Left kidney (tissue), 8 donors: ENCODE measurements at places on chromosomes 16 and 17. TPM values are rescaled to one million over a fixed set of nuclear protein-coding genes. Genes with fewer than 3 reads are reported as not detected.
A peak's percentile ranks its signal among the peaks of the same experiment; 100 is the strongest.

TEDC2 gene
- 11.4 TPM for polyA plus RNA-seq

- DNase-seq: no peak
These were observed 41.1 kb downstream of the MYO18A start for GRCh38 chr17:29138971-29139691.

- no peak for DNase-seq
These were observed 120.4 kb upstream of the IRX6 start for GRCh38 chr16:55203570-55203969.

GRCh38 chr16:986411-986810 lies 4.8 kb downstream of the SOX8 start:
- DNase-seq: no peak

ZKSCAN2 gene
- polyA plus RNA-seq: 14.6 TPM

GRCh38 chr16:12901204-12901596 lies 198 bp upstream of the SHISA9 start:
- peak; percentile 49 for DNase-seq

NOXO1 gene
- polyA plus RNA-seq: 0.78 TPM

DNA sequence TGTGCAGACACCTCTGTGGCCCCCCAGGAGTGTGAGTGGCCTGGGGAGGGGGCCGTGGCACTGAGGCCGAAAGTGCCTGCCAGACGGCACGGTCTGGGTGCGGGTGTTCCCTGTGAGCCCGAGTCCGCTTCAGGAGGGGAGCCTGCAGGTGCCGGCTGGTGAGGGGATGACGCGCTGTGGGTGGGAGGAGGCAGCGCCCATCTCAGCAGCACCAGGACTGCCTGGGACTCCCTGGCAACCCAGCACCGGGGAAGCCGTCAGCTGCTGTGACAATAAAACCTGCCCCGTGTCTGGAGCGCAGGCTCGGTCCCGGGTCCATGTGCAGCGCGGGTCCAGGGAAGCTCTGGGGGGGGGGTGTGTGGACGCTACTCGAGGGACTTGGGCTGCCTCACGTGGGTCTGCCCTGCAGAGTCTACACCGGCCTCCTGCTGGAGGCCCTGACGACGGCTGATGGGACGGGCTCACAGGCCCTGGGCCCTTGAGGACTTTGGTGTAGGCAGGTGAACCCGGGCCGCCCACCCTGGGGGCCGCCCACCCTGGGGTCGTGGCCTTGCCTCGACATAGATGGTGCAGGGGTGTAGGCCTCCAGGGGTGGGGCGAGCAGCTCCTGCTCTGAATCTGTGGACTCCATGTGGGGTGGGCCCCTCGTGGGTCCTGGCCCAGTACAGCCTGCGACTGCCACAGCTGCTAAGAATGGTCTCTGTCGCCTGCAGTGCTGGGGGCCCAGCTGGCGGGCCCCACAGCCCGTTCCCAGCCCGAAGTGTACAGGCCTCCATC lies 5.9 kb upstream of the RAB40C start:
- no peak for DNase-seq

DNA sequence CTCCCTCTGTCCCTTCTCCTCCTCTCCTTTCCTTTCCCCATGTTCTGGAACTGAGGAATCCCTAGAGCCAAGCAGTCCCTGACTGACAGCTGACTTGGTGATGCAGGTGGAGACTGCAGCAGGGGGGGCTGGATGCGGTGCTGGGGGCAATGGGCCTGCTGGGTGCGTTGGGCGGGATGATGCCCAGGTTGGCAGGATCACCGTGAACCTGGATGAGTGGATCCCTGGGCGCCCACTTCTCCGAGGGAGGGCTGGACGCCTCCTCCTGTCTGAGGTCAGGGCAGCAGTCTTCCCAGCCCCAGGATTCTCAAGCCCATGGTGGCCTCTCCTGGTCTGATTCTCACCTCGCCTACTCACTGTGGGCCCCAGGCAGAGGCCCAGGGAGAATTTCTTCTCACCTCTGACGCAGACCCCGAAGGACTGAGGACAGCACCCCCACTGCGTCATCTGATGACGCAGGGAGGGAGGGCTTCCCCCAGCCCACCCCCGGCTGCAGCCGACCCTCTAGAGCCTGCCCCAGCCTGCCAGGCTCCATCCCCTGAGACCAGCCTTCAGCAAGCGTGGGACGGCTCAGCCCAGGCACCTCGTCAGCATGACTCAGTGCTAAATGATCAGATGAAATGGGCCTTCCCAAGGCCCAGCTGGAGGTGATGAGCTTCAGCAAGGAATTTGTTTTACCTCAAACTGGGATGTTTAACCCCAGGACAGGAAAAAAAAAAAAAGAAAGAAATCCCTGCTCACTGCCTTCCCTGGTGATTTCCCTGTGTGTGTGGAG lies 188.0 kb upstream of the TNRC6C start:
- no peak for DNase-seq

DNA sequence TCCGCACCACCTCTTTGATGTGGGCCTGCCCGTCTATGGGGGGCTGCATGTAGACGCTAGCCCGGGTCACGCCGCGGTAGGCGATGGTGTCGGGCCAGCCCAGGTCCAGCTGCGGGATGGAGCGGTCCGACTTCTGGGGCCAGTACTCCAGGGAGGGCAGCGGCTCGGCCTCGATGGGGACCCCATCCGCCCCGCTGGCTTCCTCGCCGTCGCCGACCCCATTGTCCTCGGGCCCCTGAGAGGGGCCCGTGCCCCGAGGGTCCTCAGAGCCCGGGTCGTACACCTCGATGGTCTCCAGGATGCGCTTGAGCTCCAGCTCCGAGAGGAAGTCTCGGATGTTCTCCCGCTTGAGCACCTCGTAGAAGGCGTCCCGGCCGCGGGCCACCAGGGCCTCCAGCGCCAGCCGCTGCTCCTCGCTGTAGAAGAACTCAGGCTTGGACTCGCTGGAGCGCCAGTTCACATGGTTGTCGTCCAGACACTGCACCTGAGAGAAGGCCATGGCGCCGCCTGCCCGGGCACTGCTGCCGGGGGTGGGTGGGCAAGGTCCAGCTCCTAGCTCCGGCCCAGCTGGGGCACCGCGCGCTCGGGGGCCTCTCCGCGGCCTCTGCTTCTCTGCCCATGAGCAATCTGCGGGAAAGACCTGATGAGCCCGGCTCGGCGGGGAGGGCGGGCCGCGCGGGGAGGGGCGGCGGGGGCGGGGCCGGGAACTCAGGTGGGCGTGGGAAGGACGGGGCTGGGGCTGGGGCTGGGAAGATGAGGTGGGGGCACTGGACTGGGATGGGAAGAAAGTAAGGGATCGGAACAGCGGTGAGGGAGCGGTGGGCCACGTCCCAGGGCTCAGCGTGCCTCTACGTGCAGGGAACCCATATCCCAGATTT lies 782 bp downstream of the FAM83G start:
- peak; percentile 37 for DNase-seq

- DNase-seq: no peak
These were observed 8.1 kb upstream of the ABCA5 start for GRCh38 chr17:69335058-69335457.

DNA sequence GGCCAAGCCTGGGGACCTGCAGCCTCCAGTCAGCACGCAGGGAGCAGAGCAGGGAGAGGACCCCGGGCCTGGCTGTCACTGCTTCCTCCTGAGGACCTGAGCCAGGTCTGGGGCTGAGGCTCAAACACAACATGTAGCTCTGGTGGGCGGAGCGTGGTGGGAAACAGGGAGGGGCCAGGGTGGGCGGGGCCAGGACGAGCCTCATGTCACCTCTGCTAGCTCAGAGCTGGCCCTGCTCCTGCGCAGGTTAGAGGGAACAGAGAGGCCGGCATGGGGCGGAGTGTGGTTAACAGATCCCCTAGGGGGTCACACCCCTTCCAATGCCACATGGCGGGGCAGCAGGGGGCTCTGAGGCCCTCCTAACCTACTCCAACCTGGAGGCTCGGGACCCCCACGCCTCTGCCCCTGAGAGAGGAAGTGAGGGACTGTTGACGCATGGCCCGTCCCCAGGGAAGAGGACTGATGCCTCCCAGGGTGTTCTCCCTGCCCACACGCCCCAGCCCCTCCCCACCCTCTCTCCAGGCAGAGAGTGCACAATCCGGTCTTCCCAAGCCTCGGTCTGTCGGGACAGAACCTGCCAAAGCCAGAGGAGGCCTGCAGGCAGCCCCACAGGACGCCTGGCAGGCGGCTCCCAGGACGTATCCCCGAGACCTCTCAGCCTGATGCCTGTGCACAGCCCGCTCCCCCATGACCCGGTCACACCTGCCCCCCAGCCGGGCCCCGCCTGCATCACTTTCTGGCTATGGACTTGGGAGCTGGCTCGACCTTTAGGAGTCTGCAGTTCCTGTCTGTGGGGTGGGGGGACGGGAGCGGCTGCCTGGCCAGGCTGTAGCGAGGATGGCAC lies 15.2 kb downstream of the PIEZO1 start:
- DNase-seq: no peak

DNA sequence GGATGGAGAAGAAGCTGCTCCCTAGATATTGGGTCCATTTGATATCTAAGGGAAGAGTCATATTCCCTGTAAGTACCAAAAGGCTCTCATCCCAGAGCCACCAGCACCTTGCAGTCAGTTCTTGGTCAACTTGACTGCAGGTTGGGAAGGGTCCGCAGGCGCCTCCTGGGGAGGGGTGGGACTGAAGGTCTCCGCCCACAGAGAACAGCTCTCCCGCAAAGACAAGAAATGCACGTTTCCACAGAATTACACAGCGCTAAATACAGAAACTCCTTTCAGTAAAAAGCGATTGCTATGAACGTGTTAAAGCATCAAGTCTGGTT lies 864 bp upstream of the CTCF start:
- DNase-seq: no peak

GRCh38 chr17:3594051-3594800 lies 15.0 kb downstream of the TRPV1 start:
- no peak for DNase-seq

CLEC3A gene
- polyA plus RNA-seq: not detected

TMEM107 gene
- polyA plus RNA-seq: 26.9 TPM

- DNase-seq: no peak
These were observed 8.8 kb downstream of the CNTNAP1 start for GRCh38 chr17:42691021-42691545.

ITGAD gene
- polyA plus RNA-seq: 0.52 TPM

DNA sequence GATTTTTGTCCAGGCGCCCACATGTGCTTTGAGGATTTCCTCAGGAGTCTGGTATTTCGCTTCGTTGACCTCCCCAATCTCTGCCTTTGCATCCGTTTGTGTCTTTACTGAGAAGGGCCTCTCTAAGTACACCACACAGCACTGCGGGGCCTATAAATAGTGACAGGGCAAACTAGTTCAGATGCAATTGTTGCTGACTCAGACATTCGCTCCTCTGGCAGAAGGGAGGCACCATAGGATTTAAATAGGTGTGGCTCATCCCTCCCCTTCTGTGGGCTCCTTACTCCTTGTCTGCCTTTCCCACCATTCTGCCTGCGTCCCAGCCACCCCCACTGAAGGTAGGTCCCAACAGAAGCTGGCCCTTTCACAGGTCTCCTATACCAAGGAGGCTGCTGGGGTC lies 192.3 kb downstream of the SHISA9 start:
- no peak for DNase-seq

DNA sequence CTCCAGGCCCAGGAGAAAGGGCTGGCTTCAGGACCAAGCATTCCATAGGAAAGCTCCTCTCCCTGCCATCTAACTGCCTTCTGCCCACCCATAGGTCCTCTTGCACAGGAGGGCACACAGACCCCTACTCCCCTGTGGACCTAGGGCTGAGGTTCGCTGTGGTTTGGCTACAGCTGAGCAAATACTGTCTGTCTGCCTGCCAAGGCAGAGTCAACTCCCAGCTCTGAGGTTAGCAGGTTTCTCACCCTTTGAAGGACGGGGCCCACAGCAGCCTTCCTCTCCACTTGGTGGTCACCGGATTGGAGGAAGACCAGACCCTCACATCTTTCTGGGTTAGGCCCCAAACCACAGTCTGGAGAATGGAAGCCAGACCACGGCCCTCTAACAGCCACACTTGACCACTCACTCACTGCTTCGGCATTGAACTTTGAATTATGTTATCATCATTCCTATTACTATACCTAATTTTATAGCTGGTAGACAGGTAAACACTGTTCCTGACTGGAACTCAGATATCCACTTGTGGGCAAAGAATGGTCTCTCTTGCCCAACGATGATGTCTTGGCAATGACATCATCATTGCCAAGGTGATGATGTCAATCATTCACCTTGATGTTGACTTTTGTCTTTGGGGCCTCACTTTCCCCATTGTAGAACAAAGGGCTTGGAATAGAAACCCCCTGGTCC lies 14.2 kb downstream of the CBX4 start:
- no peak for DNase-seq

- DNase-seq: no peak
These were observed 1.1 kb downstream of the ACTG1 start for GRCh38 chr17:81511554-81511803.

SECTM1 gene
- 1.3 TPM for polyA plus RNA-seq

- no peak for DNase-seq
These were observed 3.8 kb downstream of the TNFSF12 start for GRCh38 chr17:7552621-7553051.

GRCh38 chr17:62987136-62987535 lies 21.1 kb downstream of the TANC2 start:
- DNase-seq: no peak

DNA sequence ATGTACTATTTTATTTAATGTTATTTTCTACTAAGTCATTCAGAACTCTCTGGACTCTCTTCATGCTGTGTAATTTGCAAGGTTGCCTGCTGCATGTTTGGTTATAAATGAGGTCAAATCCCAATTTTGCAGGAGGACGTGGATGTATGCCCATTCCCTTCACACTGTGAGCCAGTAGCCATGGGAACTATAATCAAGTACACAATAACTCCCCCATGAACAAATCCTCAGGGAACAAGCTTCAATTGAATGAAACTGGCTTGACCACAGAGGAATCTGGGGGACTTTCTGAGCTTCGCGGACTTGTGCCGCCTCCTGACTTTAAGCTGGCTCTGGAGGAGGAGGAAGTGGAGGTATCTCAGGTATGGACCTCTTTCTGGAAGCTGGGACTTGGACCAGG lies 14.6 kb upstream of the KCTD13 start:
- DNase-seq: no peak

CRISPLD2 gene
- polyA plus RNA-seq: 6.1 TPM

DNA sequence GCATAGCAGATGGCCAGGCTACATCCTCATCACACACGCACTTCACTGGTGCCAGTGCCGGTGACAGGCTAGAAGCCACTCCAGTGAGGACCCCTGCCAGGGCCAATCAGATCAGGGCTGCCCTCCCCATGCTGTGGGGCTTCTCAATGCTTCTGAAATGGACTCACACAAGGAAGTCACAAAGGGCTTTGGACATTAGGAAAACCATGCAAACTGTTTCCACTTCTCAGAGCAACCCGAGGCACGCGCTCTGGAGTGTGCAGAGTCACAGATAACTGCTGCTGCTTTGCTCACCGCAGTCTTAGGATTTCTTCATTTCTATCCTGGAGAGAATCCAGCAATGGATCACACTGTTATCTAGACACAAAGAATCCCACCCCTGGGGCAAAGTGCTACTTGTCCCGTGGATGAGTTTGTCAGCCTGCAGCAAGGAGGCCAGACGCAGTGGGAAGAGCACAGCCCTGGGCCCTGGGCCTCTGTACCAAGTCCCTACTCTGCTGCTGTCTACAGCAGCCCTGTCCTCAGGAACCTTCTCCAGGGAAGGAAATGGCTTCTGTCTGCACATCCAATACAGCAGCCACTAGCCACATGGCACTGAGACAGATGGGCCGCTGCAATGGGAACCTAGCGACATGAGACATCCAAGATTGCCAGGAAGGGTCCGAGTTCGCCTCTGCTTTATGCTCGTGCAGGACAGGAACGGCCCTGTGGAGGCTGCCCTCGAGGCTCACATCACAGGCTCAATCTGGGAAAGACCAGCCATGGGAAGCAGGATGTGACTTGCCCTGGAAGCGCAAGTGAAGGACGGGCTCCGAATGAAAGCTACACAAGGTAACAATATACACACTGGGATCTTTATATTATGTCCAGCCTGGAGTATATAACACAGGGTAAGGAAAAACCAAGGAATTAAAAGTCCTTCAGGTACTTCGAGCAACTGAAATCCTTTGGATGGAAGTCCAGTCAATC lies 169.3 kb downstream of the ZFHX3 start:
- DNase-seq: no peak

SKAP1 gene
- polyA plus RNA-seq: 12.7 TPM

GRCh38 chr17:72407336-72407909 lies 286.6 kb downstream of the SOX9 start:
- DNase-seq: peak; percentile 69
